Heart left ventricle (tissue), 16 donors: ENCODE measurements at places on chromosomes 11 and 22. TPM values are rescaled to one million over a fixed set of nuclear protein-coding genes. Genes with fewer than 3 reads are reported as not detected.

Gene KDM4E
- not detected for total RNA-seq

Gene MAPK8IP2
- total RNA-seq: 0.37 TPM

Gene F2
- total RNA-seq: not detected

Gene SRSF8
- total RNA-seq: 22.7 TPM

Gene CCDC89
- total RNA-seq: 0.52 TPM

Gene GCAT
- 30.3 TPM for total RNA-seq

Gene RIBC2
- total RNA-seq: not detected

Gene PKNOX2
- total RNA-seq: 4.5 TPM

Gene KCNJ11
- total RNA-seq: 22.3 TPM

Gene OMP
- total RNA-seq: not detected

Gene PIWIL4
- 0.86 TPM for total RNA-seq

Gene WNT7B
- not detected for total RNA-seq

Gene KIRREL3
- 0.08 TPM for total RNA-seq

Gene OR52L1
- not detected for total RNA-seq

Gene SMIM38
- 0.08 TPM for total RNA-seq

Gene OR8D4
- total RNA-seq: not detected

Gene PHOX2A
- not detected for total RNA-seq

Gene OR6A2
- not detected for total RNA-seq

Gene TIGD3
- total RNA-seq: not detected

Gene FTH1
- total RNA-seq: 2,366 TPM

Gene SCGB2A2
- total RNA-seq: not detected

Gene C22orf23
- 0.47 TPM for total RNA-seq

Gene LINC01488
- 0.13 TPM for total RNA-seq

Gene TEAD1
- total RNA-seq: 91.0 TPM

Gene SLC35C1
- total RNA-seq: 6.3 TPM

Gene NXPE4
- total RNA-seq: not detected

Gene C1QTNF5
- total RNA-seq: 12.9 TPM

Gene SOX10
- 1.2 TPM for total RNA-seq

Gene TEX54
- total RNA-seq: not detected

Gene KRTAP5-8
- not detected for total RNA-seq

Gene SCGB1D2
- total RNA-seq: 1.1 TPM

Gene TYMP
- 27.0 TPM for total RNA-seq

Gene TTC28
- total RNA-seq: 23.0 TPM

Gene TRPM5
- not detected for total RNA-seq
